ENCODE measurements at places on chromosomes 16 and 17. TPM values are rescaled to one million over a fixed set of nuclear protein-coding genes. Genes with fewer than 3 reads are reported as not detected.

Gene TBC1D16
- 51.5 TPM for total RNA-seq

Gene SDR42E2
- total RNA-seq: 0.43 TPM

Gene MT4
- total RNA-seq: not detected

Gene DPEP3
- 0.09 TPM for total RNA-seq

Gene MMD
- 13.8 TPM for total RNA-seq

Gene ETV4
- total RNA-seq: 4.9 TPM

Gene MAZ
- 129 TPM for total RNA-seq

Gene SNAI3
- 0.11 TPM for total RNA-seq

Gene VPS9D1
- total RNA-seq: 3.3 TPM

Gene TNFRSF17
- not detected for total RNA-seq

Gene KRTAP4-4
- not detected for total RNA-seq

Gene CYTH1
- total RNA-seq: 24.9 TPM

Gene CDH11
- total RNA-seq: 1.5 TPM

Gene NLE1
- total RNA-seq: 15.6 TPM

Gene PDILT
- not detected for total RNA-seq

Gene LRRC46
- not detected for total RNA-seq

Gene MPO
- total RNA-seq: not detected

Gene TBC1D3B
- 0.43 TPM for total RNA-seq

Data from dermis lymphatic vessel endothelial cell (primary cell).